CD4-positive, alpha-beta T cell treated with Interleukin-15 for 1 hour (primary cell): ENCODE measurements at places on chromosomes 16 and 17.

GRCh38 chr17:51491416-51491815, 231.1 kb downstream of the UTP18 start:
- no peak for DNase-seq

- peak; percentile 48 for DNase-seq
These were observed 1.1 kb downstream of the METRNL start for GRCh38 chr17:83080579-83080857.

DNA sequence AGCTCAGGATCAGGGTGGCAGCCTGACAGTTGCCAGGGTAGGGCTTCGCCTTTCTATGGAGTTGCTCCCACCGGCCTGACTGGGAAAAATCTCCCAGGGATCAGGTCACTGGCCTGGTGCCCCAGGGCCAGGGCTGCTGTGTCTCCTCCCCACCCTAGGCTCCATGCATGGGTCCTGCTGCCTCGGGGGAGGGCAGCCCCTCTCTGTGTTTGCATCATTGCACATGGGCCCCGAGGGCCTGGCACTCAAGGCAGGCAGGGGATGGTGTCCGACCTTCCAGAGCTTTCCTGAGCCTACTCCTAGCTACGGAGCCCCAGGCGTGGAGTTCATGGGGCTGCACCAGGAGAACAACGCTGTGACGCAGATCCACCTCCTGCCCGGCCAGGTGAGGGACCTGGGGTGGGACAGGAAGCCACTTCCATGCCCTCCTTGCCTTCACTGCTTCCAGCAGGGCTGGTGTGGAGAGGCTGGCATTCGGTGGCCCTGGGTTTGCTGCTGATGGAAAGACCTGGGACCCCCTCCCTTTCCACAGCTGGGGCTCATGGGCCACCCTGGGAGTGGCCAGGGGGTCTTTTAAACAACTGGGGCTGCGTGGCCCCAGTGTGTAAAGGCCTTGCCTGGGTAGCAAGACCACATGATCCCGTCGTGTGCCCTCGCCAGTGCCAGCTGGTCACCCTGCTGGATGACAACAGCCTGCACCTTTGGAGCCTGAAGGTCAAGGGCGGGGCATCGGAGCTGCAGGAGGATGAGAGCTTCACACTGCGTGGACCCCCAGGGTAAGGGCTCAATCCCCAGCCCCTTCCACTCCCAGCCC, 29.5 kb upstream of the MYO15B start:
- DNase-seq: no peak

DNA sequence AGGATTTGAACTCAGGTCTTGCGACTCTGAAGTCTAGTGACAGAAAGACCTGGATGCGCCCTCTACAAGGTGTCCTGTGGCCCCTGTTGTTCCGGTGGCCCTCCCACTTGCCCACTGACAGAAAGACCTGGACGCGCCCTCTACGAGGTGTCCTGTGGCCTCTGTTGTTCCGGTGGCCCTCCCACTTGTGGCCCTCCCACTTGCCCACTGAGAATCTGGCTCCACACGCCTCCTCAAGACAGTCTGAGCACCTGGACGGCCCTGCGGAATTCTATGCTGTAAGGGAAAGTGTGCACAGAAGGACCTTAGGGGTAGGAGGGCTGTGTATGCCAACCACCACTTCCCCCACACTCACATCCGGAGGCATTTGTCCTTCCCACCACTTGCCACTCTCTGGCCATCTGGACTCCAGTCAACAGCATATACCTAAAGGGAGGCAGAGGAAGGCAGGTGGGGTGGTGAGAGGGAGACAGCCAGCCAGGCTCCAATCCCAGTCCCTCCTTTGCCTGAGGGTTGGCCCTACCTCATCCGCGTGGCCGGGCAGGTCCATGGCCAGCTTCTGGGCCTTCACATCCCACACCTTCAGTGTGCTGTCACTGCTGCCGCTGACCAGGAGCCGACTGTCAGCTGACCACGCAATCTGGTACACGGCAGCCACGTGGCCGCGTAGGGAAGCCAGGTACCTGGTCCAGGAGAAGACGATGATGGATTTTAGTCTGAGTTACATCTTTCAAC, 9.1 kb downstream of the NLE1 start:
- DNase-seq: no peak

DNA sequence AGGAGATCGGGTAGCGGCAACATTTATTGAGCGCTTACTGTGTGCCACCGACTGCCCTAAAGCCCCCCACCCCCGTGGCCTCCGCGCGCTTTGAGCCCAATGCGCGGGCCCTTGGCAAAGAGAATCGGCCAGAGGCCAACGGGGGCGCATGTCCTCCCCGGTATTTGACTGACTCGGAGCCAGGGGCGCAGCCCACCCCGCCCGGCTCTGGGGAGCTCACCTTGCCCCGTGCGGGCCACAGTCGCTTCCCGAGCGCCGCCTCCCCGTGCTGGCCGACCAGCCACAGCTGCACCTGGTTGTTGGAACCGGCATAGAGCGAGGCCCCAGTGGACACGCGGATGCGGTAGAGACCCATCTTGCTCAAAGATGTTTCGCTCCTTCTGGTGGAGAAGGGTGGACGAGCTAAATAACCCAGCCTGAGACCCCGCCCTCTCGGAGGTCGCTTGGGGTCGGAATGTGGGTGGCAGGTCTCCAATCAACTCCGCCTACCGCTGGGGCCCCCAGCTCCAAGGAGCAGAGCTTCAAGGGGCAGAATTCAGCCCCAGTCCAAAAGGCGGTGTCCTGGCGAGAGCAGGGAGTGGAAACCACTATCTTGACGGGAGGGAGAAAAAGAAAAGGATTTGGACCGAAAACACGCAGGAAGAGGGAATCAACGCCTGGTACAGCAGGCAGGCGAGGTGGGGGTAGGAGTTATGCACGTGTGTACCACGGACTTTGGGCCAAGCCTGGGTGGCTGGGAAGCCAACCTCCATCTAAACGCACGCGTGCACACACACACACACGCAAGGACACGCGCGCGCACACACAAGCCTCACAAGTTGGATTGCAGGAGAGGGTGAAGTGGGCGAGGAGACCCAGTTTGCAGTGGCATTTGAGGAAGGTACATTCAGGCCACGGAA, at the start of gene ALOX15:
Gene ALOX15 (minus strand): TSS at position 382 of the 899 bp plus-strand sequence. CDS start 27 bp downstream, at position 355.
- DNase-seq: no peak
